ENCODE measurements at places on chromosomes 1 and 21.

GRCh38 chr1:181541947-181542346 is 58.6 kb downstream of the CACNA1E start:
- no peak for DNase-seq

- DNase-seq = peak; percentile 87
These were observed at the start of gene RGL1 for GRCh38 chr1:183804916-183805841. Gene RGL1, plus strand, starts transcription at chr1:183805120. Its CDS starts 178 bp downstream, at chr1:183805298.

- no peak for DNase-seq
These were observed 63.9 kb upstream of the AK4 start for GRCh38 chr1:65084066-65084465.

DNA sequence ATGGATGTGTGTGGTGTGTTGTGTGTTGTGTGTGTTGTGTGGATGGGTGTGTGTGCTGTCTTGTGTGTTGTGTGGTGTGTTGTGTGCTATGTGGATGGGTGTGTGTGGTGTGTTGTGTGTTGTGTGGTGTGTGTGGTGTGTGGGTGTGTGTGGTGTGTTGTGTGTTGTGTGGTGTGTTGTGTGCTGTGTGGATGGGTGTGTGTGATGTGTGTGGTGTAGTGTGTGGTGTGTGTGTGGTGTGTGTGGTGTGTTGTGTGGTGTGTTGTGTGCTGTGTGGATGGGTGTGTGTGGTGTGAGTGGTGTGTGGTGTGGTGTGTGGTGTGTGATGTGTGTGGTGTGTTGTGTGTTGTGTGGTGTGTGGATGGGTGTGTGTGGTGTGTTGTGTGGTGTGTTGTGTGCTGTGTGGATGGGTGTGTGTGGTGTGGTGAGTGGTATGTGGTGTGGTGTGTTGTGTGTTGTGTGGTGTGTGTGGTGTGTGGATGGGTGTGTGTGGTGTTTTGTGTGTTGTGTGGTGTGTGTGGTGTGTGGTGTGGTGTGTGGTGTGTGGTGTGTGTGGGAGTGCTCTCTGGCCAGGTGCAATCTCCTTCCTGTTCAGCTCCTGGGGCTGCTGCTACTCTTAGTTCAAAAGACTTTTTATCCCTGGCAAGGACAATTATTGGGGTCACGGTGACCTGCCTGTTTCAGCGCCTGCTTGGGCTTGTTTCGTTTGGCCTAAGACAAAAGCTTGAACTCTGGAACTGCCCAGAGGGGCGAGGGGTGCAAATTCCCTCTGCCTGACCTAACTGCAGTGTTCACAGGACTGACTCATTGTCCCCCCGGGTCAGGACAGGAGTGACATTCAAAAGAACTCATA is 101.1 kb downstream of the UBIAD1 start:
- DNase-seq = no peak

GRCh38 chr1:234148350-234148749 is 224.9 kb upstream of the COA6 start:
- no peak for DNase-seq

GRCh38 chr1:70103770-70104169 is 101.6 kb downstream of the LRRC40 start:
- no peak for DNase-seq

DNA sequence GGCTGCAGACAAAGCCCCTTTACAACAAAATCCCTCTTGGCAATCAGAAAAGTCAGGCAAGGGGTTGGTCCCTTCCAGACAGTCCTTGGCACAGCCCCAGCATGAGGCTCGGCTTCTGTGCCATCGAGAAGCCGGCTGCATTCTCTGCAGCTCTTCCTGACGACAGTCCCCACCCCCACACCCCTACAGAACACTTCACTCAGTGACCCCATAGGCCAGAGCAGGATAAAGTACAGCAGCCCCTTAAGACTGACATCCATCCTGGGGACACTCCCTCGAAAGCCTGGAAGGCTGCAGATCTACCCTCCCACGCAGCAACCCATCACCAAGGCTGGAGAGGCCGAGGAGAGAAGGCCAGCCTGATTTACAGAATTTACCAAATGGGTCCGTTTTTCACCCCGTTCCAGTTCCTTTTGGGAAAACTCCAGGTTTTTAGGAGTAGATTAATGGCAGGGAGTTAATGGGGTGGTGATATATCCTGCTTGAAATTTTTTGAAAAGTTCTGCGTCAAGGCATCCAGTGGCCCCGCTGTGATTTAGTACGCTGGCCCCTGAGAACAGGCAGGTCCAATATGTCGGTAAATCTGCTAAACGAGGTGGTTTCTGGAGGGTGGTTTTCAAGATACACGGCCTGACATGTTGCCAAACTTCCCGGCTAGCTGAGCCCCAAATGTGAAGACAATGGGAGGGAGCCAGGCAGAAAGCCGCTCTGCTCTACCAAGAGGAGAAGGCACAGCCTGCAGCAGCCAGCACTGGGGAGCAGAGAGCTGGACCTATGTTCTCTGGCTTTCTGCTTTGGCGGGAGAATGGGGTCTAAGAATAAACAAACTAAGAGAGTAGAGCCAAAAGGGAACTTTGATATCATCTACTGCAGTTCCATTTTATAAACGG is 81.7 kb downstream of the SSBP3 start:
- DNase-seq = no peak

- DNase-seq = no peak
These were observed 8.7 kb upstream of the TNNT2 start for GRCh38 chr1:201386208-201386607.

DNA sequence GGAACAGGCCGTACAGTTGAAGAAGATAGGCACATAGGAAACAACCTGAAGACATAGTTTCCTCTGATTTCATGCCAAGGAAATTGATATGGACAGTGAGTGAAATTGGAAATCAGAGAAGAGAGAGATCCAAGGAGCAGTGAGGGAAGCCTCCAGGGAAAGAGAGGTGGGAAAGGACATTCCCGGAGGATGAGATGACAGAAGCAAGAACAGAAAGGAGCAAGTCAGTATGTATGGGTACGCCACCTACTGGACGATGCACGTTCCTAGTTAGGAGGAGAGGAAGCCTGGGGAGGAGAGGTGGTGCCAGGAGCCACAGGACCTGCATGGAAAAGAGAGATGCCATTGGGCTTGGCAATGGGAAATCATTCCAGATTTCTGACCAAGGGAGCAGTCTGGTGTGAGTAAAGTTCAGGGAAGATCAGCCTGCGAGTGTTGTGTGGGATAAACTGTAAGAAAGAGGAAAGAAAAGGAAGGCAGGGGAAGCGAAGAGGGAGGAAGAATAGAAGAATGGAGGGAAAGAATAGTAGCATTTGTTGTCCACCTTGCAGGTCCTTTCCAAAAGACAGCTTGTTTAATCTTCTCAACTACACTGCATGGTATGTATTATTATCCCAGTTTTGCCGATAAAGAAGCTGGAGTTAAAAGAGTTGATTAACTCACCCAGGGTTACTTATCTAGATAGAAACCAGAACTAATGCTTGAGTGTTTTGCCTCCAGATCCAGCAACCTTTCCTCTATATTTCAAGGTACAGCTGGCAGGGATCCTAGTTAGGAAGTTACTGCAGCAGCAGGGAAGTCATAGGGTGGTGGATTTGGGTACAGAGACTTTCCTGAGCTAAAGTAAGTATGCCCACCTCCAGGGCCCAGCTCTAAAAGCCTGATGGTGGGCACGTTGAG is 27.4 kb downstream of the C1orf116 start:
- no peak for DNase-seq

DNA sequence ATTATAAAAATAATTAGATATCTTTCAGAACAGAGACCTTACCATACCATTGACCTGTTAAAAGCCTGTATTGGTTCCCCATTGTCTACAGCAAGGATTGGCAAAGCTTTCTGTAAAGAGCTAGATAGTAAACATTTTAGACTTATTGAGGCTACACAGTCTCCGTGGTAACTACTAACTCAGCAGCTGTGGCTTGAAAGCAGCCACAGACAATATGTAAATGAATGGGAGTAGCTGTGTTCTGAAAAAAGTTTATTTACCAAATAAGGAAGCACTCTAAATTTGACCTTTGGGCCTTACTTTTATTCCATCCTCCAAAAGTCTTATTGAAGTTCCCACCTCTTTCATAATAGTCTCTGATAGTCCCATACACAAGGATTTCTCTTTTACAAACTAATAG is 39.7 kb downstream of the NUP210L start:
- DNase-seq = no peak

GRCh38 chr1:150577557-150578271 is 1.7 kb downstream of the MCL1 start:
- no peak for DNase-seq

DNA sequence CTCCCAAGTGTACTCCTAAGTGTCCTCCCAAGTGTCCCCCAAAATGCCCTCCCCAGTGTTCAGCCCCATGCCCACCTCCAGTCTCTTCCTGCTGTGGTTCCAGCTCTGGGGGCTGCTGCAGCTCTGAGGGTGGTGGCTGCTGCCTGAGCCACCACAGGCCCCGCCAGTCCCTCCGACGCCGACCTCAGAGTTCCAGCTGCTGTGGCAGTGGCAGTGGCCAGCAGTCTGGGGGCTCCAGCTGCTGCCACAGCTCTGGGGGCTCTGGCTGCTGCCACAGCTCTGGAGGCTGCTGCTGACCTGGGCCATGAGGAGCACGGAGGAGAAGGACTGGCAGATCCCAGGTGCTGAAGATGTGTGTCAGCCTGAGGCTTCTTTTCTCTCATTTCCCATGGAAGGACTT is 993 bp downstream of the LCE5A start:
- DNase-seq = no peak

DNA sequence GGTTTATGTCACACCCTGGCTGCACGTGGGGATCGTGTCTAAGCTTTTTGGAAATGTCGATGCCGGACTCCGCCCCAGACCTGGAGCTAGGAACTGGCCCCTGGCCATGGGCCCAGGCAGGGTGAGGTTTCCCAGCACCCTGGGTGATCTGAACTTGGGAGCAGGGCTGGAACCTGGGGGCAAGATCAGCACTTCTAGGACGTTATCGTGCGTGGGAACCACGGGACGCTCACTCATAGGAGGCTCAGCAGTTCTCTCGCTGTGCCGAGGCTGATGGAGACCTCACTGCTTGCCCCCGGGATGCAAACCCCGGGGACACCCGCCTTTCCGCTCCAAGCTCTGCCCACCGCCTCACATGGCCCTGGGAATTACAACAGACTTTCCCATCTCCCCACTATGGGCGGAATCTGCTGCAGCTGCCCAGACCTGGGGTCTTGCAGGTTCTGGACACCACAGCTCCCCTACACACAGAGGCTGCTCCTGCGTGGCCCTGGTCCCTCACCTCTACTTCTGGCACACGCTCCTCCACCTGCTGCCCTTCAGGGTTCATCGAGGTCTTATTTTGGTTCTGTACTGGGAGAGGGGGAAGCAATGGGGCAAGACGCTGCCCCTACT is 35.9 kb downstream of the COL18A1 start:
- DNase-seq = no peak

DNA sequence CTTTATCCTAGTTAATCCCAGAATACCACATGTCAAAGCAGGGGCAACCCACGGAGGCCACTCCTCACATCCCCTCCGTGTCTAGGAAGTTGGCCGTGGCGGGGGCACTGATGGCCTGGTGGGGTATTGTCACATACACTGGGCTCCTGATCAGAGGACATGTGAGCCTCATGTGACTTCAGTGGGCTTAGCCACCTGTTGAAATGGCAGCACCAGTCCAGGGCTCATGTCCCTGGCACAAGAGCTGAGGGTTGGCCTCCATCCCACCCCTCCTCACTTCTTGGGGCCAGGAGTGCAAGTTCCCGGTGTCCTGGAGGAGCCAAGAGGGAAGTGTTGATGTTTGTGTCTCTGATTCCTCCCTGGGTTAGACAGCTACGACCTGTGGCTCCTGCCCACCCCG is 313.4 kb downstream of the CAMTA1 start:
- DNase-seq = no peak

GRCh38 chr21:20882462-20883407 is 115.5 kb upstream of the NCAM2 start:
- DNase-seq = no peak

GRCh38 chr21:44006656-44007055 is 5.5 kb upstream of the TRAPPC10 start:
- DNase-seq = no peak

GRCh38 chr1:202592146-202592545 is 118.1 kb downstream of the SYT2 start:
- peak; percentile 38 for DNase-seq

- DNase-seq = no peak
These were observed 2.7 kb upstream of the EDEM3 start for GRCh38 chr1:184757406-184757805.

DNA sequence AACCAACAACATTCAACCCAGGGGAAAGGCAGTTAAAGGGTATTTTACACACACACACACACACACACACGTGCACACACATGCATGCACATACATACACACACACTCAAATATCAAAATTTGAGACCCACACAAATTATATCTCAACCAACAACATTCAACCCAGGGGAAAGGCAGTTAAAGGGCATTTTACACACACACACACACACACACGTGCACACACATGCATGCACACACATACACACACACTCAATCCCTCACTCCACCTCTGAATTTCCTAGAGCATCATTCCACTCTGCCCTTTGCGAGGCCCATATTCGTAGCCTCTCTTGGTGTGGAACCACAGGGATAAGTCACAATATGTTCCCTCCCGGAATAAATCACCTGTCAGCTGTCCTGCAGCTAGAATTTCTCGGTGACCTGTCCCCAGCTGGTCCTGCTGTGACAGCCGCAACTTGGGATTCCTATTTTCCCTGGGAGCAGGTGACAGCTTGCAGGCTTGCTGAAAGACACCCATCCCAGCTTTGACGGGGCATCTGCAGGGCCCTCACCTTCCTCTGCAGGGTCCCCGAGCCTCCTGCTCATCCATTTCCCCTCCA is 122.7 kb downstream of the PSMG1 start:
- no peak for DNase-seq

- DNase-seq = no peak
These were observed 15.6 kb upstream of the KCNAB2 start for GRCh38 chr1:6030132-6030531.

DNA sequence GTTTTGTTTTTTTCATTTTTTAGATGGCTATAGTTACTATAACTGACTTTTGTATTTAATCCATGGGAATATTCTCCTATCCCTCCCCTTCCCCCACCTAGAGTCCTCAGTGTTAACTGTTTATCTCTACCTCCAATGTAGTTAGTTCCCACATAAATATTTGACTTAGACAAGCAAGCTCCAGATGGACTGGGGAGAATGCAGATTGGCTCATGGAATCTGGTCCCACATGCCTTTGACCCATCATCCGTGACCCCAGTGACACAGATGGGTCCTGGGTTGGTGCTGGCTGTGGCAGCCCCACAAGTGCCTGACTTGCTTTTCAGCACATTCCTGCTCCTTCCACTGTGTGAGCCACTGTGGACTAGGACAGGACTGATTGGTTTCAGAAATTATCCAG is 41.8 kb downstream of the ATP2B4 start:
- no peak for DNase-seq

DNA sequence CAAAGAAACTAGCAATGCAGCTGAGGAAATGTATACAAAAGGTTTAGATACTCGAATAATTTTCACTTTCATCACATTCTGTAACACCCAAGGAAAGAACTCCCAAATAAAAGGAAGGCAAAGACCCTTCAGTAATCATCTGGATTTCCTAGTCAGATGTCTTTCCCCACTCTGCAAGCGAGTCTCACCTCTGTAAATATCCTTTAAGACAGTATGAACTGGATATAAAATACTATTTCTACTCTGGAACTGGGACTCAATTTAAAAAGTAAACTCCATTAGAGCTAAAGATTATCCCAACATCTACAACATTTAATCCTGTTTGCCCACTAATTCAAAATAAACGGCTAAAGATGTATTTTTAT is 27.0 kb downstream of the C2CD2 start:
- DNase-seq = no peak

All from right forelimb (tissue), 1 donor.